ENCODE measurements at places on chromosomes 3 and 15.

- DNase-seq, result no peak
These were observed 414.5 kb upstream of the ARHGEF26 start for GRCh38 chr3:153706706-153707105.

GRCh38 chr3:127759826-127760225 lies 62.5 kb downstream of the MGLL start:
- DNase-seq, result no peak

DNA sequence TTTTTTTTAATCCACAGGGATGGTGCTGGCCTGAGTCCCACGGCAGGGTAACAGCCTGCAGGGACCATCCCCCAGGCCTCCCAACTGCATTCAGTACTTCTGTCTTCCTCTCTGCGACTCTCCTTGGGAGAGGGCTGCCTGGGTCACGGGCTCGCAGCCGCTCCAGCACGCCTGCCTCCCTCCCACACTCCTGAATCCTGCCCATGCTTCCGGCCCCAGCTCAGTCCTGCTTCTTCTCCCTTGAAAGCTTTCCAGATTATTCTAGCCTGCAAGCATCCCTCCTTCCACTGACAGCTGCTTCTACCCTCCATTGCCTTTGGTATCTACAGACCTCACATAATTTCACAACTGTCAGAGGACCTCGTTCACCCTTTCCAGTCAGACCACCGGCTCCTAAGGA lies 32.4 kb downstream of the MEGF11 start:
- DNase-seq, result no peak

- no peak for DNase-seq
These were observed 481.7 kb upstream of the TGFBR2 start for GRCh38 chr3:30124435-30125370.

DNA sequence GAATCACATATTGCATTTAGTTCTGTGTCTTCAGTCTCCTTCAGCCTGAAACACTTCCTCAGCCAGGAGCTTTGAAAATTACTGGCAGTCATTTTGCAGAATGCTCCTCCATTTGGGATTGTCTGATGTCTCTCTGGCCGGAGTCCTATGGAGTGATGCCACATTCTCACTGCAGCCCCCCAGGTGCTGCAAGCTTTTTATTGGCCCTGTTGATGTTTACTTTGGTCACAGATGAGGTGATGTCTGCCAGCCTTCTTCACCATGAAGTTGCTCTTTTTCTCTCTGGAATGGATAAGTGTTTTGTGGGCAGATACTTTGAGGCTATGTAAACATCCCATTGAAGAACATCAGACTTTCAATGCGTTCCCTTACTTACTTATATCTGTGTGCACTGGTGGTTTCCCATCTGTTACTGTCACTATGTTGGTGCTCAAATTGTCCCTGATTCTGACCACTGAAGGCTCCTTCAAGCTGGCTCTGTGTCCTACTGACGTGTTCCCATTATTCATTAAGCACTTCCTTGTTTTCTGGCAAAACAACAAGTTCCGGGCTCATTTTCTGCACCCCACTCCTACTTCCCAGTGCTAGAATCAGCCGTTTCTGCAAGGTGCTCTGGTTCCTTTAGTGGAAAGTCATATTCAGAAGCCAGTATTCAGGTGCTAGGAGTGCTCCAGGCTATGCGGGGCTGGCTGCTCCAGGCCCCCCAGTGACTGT lies 1.4 kb upstream of the CLEC3B start:
- no peak for DNase-seq

GRCh38 chr3:155018621-155019330 lies 61.3 kb upstream of the MME start:
- DNase-seq, result no peak

GRCh38 chr15:75107908-75108838 lies 84.8 kb downstream of the PPCDC start:
- DNase-seq, result peak; percentile 47

- DNase-seq, result no peak
These were observed 372.6 kb downstream of the NR2F2 start for GRCh38 chr15:96703091-96703490.

- DNase-seq, result no peak
These were observed 19.7 kb downstream of the FOXP1 start for GRCh38 chr3:71563827-71564226.

DNA sequence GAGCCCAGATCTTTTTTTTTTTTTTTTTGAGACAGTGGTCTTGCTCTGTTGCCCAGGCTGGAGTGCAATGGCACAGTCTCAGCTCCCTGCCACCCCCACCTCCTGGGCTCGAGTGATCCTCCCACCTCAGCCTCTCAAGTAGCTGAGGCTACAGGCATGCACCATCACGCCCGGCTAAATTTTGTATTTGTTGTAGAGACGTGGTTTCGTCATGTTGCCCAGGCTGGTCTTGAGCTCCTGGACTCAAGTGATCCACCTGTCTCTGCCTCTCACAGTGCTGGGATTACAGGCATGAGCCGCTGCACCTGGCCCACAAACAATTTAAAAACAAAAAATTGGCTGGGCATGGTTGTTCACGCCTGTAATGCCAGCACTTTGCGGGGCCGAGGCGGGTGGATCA lies 22.6 kb upstream of the SLC6A6 start:
- no peak for DNase-seq

DNA sequence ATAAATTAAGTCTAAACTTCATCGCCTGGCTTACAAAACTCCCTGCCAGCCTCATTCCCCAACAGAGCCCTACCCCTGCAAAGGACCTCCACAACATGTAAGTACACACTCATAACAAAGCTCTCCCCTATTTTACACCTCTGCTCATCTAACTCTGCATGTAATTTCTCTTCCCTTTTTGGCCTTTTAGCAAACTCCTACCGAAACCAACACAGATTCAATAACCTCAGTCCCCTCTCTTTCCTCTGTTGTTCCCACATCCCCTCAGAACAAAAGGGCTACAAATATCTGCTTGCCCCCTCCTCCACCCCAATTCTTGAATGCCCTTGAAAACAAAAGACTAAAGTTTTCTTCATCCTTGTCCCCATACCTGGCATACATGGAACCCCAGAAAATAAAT lies 662 bp downstream of the UBL7 start:
- no peak for DNase-seq

GRCh38 chr3:121651684-121652083 lies 9.0 kb downstream of the HCLS1 start:
- no peak for DNase-seq

GRCh38 chr3:52743721-52744120 lies 27.0 kb downstream of the NEK4 start:
- no peak for DNase-seq

GRCh38 chr3:107884719-107885460 lies 205.9 kb downstream of the CD47 start:
- DNase-seq, result no peak

- DNase-seq, result no peak
These were observed 119.4 kb downstream of the IGF1R start for GRCh38 chr15:98767692-98768091.

DNA sequence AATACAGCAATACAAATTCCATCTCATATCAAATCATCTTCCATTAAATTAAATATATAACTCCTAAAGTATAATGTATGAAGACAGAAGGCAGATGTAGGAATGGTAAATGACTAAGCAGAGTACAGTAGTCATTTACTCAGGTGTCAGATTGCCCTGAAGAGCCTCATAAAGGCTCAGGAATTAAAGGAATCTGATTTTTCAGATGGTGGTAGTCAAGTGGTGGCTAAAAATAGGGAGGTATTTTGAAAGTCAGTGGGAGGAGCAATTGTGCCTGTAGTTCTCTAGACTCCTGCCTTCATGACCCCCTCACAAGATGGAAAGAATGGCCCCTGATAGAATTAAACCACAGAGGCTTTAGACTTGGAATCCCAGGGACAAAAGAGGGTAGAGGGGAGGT lies 142.7 kb upstream of the SYNPR start:
- DNase-seq, result no peak

- no peak for DNase-seq
These were observed 328.0 kb upstream of the SOX2 start for GRCh38 chr3:181383760-181384159.

DNA sequence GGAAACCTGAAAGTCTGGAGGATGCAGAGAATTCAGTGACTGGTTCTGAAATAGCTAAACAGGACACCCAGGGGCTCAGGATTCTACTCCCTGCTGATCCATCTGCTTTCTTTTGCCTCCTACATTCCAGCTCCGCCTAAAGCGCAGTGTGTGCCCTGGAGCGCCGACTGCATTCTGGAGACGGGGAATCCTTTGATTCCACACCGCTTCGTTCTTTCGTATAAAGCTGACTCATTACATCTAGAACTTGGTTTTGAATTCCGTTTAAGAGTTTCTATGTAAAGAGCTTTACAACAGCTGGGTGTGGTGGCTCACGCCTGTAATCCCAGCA lies 61.8 kb downstream of the SENP2 start:
- no peak for DNase-seq

- no peak for DNase-seq
These were observed 1.7 kb downstream of the LRRC2 start for GRCh38 chr3:46564190-46565021.

DNA sequence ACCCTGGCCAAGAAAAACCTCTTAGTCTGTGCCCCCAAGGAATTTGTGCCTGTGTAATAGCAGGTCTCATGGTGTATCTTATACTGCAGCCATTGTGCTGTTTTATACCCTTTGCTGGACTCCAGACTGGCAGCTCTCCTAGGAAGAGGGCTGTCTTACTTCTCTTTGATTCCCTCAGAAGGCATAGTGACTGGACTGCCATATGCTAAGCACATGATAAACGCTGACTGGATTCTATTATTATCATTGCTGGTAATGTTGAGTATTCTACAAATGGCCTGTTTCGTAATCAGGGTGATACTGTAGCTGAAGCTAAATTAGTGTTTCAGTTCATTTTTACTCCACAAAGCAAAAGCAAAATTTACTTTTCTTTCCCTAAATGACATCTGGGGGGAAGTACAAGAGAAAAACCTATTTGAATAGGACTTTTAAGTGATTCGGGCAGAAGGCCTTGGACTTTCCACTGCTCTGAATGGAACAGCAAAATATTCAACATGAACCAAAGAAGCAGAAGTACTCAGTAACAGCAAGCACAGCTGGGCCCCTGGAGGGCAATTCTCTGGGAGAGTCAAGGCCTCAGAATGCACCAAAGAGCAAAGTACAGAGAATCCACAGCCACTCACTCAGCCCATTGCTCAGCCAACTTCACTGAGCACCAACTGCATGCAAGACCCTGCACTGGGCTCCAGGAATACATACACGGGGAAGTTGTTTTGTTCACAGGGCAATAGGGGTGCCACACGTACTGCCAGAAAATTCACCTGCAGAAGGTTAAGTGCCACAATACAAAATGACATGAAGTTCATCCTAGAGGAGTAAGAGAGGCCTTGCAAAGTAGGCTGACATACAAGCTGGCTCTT lies 7.9 kb upstream of the BCL2A1 start:
- no peak for DNase-seq

GRCh38 chr15:49441816-49442215 lies 18.8 kb downstream of the FGF7 start:
- no peak for DNase-seq

GRCh38 chr3:15367059-15367458 lies 34.7 kb upstream of the SH3BP5 start:
- DNase-seq, result no peak

GRCh38 chr3:144931590-144931989 lies 960.0 kb downstream of the DIPK2A start:
- no peak for DNase-seq

- no peak for DNase-seq
These were observed 39.8 kb downstream of the CCDC12 start for GRCh38 chr3:46936733-46937250.
